A549 treated with dexamethasone at 1 μM for 4 hours (cell line): ENCODE measurements at places on chromosomes 13 and 19. TPM values are rescaled to one million over a fixed set of nuclear protein-coding genes. Genes with fewer than 3 reads are reported as not detected.

The ZNF793 gene
- total RNA-seq: 0.05 to 0.09 TPM (median 0.05 TPM) in 4 of 5 replicates, not detected in the other

The PRDX2 gene
- total RNA-seq: 0.26 to 0.73 TPM (median 0.53 TPM) in 5 replicates

The JSRP1 gene
- total RNA-seq: 0.12 to 1.5 TPM (median 0.53 TPM) in 5 replicates

The ZIM2 gene
- not detected in 5 replicates for total RNA-seq

The ADGRE1 gene
- 4.0 to 5.5 TPM (median 4.6 TPM) in 5 replicates for total RNA-seq

The GTF2F1 gene
- 56.6 to 64.0 TPM (median 60.6 TPM) in 5 replicates for total RNA-seq
